ENCODE measurements at places on chromosomes 7 and 10.
A peak's percentile ranks its signal among the peaks of the same experiment; 100 is the strongest.

GRCh38 chr10:48523820-48524758, 80.8 kb downstream of the ARHGAP22 start:
- DNase-seq, result no peak

- no peak for DNase-seq
Measured at GRCh38 chr7:111358915-111359314, 203.4 kb downstream of the IMMP2L start.

DNA sequence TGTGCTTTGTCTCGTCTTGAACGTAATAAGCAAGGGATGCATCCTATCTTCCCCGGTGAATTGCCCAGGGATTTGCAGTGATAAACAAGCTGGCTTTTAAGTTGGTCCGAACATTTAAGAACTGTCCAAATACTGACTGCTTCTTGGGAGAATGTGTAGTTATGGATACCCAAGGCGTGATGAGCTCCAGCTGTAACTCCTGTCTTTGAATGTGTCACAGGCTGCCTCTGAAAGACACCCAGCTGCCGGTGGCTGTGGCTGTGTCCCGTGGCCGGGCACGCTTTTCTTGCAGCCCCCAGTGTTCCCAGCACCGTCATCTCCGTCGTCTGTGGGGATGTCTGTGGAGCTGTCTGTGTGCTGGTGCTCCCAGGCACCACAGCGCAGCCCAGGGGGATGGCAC, 118.1 kb downstream of the GLRX3 start:
- DNase-seq, result no peak

DNA sequence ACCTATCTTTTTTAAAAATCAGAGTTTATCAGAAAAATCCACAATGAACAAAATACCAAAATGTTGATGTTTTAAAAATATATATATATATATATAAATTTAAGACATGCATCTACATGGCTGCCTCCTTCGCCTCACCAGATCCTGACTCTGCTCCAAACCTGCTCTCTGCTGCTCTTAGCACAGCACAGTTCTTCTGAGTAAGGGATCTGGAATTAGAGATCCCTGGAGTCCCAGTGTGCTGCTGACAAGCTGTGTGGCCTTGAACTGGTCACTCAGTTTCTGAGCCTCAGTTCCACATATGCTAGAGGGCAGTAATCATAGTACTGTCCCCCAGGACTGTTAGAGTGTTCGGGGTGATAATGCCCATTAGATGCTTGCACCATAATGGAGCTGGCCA, 53.1 kb upstream of the AQP1 start:
- no peak for DNase-seq

DNA sequence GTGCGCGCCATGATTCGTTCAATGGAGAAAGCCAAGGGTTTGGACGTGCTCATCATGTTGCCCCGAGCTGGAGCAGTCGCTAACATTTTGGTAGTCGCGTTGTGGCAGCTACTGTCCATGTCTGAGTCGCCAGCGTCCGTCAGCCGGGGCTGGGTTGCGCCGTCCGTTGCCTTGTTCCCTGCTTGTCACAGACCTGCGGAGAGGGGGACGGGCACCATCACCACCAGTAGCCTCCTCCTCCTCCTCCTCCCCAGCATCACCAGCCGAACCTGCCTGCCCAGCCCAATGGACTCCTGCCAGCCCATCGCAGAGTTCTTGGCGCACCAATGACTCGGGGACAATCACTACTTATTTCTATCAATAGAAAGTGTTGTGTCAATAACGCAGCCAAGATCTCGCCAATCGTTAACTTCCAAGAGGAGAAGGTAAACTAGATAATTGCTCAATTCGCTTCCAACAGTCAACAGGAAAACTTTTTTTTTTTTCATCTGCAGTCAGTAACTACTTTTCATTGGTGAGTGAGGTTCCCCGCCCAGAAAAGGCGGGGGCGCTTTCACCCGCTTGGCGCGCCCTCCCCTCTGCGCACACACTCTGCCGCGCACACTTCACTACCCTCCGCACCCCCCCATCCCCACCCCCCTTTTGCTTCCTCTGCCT, at the start of gene FEZF1:
Gene FEZF1 (minus strand): TSS at position 432 of the 657 bp plus-strand sequence. CDS start 313 bp downstream, at position 119.
- no peak for DNase-seq

DNA sequence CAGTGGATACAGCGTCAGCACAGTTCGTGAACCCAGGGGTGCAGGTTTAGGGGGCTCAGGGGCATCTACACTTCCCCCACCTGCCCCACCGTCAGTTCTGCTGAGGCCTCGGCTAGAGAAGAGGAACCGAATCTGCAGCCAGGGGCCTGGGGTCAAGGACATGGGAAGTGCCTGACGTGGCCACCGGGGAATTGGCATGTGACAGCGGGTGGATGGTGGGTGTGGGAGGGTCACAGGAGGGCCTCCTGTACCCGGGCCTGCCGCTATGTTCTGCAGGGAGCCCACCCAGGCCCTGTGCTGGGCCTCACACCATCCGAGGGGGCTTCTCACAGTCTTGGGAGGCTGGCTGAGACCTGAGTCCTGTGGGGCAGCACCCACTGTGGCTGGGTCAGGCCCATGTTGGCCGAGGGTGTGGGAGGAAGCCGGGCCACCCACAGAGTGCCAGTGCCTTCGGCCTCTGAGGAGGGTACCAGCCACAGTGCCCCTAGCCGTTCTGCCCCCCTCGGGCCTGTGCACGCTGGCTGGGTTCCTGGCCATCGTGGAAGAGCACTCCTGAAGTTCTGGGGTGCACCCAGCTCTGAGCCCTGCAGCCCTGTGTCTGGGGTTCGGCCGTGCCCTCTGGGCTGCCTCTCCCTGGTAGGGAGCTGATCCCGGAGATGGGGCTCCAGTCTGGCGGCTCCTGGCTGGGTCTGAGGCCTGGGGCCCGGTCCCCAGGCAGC, 5.9 kb downstream of the TTYH3 start:
- DNase-seq, result no peak

GRCh38 chr7:117656806-117657205, 177.0 kb downstream of the CFTR start:
- no peak for DNase-seq

- no peak for DNase-seq
Measured at GRCh38 chr7:91866599-91867148, 13.8 kb downstream of the MTERF1 start.

GRCh38 chr7:100157334-100158228, 942 bp downstream of the TRAPPC14 start:
- DNase-seq, result no peak

DNA sequence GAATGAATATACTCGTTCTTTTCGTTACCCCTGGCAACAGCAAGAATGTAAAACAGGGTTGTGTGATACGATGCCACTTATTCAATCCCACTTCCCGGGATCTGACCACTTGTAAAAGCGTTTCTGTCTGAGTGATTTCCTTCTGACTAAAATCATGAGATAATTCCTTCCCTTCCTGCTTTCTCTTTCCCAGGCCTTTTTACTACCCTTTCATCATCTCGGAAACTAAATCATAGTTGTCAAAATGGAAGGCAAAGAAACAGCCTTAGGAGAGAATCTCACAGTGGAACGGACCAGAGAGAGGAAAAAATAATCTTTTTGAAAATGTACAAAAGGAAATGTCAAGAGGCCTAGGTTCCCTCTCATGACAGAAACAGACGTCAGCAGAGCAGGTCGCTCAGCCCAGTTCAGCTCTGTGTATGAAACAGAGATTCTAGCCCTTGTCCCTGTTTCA, 29.8 kb downstream of the DIP2C start:
- DNase-seq, result no peak

GRCh38 chr7:148084138-148084537, 506.4 kb upstream of the C7orf33 start:
- DNase-seq, result no peak

GRCh38 chr7:105298439-105298894, 90.3 kb downstream of the SRPK2 start:
- no peak for DNase-seq

DNA sequence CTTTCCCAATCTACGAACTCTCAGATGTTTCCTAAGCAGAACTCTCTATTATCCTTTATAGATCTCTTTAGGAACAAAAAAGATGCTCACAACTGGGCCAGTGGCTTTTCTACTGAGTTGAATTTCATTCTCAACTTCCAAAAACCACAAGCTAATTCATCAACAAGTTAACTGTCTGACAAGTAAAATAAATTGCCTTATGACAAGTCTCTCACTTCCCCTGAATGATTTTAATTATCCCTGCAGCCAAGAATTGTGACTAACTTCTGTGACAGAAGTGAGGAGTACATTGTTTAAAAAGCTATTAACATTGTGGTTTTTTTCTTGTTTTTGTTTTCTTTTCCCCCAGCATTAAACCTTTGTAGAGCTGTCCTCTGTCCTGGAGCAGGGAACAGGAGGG, 343.1 kb downstream of the HPSE2 start:
- no peak for DNase-seq

- DNase-seq, result no peak
Measured at GRCh38 chr7:88153378-88153777, 66.5 kb downstream of the SRI start.

GRCh38 chr7:24911213-24911603, 68.8 kb downstream of the OSBPL3 start:
- DNase-seq, result no peak

- DNase-seq, result no peak
Measured at GRCh38 chr7:97851683-97852082, 20.5 kb downstream of the ASNS start.

- no peak for DNase-seq
Measured at GRCh38 chr10:110430340-110431273, 67.1 kb upstream of the DUSP5 start.

- no peak for DNase-seq
Measured at GRCh38 chr7:134186801-134187200, 59.7 kb downstream of the LRGUK start.

- peak; percentile 36 for DNase-seq
Measured at GRCh38 chr10:71771821-71772617, 1.3 kb downstream of the VSIR start.

DNA sequence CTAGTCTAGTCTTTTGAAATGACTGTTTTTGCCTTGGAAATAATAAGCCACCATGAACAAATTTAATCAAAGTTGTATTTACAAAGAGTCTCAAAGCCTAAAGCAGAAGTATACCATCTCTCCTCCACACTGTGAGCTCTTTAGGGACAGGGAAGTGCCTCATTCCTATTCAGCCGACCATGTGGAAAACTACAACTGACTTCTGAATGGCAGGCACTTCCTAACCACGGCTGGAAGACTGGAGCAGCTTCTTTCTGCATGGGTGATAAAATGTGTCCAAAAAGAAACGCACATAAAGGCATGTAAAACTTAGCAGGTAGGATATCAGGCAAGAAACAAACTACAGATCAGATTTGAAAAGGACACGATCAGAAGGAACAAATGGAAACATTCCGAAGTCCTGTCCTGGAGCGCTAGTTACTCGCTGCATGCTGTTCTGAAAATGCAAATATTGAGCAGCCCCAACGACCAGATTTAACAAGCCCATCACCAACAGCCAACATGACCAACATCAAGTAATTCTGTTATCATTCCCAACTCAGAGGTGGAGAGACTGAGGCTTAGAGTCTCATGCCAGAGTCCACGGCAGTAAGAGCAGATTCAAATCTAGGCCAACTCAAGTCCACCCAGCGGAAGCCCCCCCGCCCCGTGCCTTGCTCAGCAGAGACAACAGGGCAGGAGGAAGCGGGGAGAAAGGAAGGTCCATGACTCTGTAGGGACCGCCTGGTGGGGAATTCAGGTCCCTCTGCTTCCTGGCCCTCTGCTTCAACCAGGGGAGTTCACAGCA, 26.5 kb downstream of the CTBP2 start:
- no peak for DNase-seq

DNA sequence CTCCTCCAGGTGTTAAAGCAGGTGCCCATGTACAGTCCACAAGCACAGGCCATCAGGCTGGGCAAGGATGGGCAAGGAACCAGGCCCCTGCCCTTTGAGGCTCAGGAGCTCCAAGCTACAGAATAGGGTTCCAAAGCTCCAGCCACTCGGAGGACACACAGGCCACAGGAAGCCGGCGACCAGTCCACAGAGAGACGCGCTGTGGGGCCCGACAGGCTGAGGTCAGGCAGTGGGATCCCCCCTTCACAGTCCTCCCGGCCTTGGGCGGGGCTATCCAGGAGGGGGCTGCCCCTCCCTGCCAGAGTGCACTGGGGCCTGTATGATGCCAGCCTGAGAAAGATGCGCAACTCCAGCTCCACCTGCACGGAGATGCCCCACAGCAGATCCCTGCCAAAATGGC, 34.0 kb downstream of the MAD1L1 start:
- DNase-seq, result no peak

DNA sequence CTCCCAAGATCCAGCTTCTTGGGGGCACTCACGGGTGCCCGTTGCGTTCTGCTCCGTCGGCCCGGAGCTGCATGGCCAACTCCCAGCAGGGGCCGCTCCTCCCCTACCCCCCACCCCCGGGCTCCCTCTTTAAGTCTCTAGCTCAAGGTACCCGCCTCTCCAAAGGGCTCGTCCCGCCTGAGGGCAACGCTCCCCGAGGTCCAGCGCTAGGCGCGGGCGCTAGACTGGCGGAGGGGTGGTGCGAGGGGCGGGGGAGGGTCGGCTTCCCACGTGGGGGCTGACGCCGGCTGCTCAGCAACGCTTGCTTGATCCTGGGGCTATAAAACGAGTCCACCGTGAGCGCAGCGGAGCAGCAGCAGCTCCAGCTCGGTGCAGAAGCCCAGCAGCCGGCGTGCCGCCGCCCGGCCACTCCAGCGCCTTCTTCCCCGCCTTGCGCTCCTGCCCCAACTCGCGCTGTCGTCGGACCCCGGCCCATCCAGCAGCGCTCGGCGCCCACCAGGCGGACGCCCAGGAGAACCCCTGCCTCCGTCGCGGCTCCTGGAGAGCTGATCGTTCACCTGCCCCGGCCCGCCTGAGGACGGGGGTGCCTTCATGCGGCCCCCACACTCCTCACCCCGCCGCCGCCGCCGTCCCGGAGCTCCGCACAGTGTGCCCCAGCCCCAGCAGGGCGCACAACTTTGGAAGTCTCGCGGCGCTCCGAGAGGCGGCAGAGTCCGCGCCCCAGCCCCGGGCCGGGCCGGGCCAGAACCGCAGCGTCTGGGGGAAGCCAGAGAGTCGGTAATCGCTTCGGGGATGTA, at the start of gene ADRA2A:
Gene ADRA2A (plus strand): TSS at position 348 of the 797 bp plus-strand sequence. CDS start 968 bp downstream, outside the sequence.
- DNase-seq, result peak; percentile 28

Measured in activated naive CD4-positive, alpha-beta T cell treated with anti-CD3 and anti-CD28 coated beads, Interleukin-2, amount 50 U/mL, for 16 hours (primary cell).